Activated CD8-positive, alpha-beta memory T cell treated with anti-CD3 and anti-CD28 coated beads, Interleukin-2, amount 50 U/mL, for 4 hours (primary cell): ENCODE measurements at places on chromosomes 16 and 17.
A peak's percentile ranks its signal among the peaks of the same experiment; 100 is the strongest.

DNA sequence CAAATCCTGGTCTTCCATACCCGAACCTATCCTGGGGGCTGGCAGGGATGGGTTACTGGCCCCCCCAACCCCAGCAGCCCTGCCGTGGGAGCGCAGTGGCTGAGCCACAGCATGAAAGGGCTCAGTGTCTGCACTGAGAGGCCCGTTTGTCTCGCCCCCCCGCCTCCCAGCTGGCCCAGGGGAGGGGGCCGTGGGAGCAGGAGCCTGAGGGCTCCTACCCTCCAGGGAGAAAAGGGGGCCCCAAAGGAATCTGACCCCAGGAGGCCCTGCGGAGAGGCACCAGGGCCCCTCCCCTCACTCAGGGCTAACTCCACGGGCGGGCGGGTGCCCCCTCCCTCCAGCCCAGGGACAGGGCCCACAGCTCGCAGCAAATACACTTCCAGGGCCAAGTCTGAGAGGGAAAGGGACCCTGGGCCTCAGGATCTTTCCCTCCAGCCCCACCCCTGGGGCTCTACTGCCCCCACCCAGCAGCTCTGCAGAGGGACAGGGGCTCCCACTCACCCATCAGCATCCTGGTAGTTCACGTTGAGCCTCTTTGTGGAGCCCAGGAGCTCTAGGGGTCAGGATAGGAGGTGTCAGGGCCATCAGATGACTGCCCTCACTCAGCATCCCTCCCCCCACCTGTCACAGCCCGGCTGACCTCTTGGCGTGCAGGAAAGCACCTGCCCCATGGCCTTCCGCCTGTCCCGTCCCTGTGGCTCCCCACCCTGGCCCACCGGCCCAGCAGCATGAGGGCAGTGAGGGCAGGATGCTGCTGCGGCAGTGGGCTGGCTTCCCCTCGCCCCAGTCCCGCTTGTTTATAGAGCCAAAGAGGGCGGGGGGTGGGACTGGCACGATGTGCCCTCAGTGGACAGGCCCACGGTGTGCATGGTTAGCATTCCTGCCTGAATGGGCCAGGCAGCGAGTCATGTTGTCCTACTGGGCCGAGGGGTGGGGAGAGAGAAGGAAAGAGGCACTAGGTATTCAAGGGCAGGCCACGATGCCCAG, 7.3 kb downstream of the CASKIN2 start:
- no peak for DNase-seq

- DNase-seq: peak; percentile 51
Measured at GRCh38 chr17:74431568-74432423, at the start of gene GPRC5C. TSS of gene GPRC5C (plus strand) at chr17:74432088. CDS start at chr17:74439777, 7,689 bp downstream.

DNA sequence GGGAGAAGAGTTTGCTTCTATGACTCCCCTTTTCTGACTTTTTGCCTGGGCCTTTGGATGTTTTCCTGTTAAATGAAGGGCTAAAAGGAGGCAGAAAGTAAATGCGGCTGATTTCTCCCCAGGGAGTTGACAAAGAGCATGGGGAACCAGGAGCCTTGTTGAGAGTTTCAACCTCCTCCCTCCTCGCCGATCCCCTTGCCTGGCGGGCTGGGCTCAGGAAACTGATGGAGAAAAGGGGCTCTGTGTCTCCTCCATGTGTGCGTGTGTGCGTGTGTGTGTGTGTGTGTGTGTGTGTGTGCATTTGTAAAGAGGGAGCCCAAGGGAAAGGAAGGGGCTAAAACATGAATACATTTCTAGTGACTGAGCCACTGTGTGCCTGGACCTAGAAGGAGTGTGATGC, 94.5 kb downstream of the ZDHHC7 start:
- DNase-seq: no peak

DNA sequence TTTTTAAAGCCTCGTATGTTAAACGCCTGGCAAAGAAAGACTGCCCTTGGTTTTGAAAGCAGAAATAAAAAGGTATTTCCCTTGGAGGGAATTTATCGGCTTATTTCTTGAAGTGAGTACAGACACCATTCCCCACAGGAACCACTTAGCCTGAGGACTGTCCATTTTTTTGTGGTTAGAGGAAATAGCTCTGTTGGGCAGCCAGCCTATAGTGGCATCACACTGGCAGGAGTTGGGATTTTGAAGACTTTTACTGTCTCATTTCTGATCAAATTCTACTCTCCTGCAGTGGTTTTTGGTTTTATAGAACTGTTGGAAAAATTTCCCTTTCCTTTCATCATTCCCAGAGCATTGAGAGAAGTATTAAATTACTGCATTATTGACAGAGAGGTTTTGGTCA, 34.1 kb upstream of the CDC6 start:
- no peak for DNase-seq

GRCh38 chr16:16960785-16961184, 510.0 kb downstream of the XYLT1 start:
- DNase-seq: no peak

GRCh38 chr17:46154151-46154816, 38.9 kb downstream of the KANSL1 start:
- DNase-seq: no peak

DNA sequence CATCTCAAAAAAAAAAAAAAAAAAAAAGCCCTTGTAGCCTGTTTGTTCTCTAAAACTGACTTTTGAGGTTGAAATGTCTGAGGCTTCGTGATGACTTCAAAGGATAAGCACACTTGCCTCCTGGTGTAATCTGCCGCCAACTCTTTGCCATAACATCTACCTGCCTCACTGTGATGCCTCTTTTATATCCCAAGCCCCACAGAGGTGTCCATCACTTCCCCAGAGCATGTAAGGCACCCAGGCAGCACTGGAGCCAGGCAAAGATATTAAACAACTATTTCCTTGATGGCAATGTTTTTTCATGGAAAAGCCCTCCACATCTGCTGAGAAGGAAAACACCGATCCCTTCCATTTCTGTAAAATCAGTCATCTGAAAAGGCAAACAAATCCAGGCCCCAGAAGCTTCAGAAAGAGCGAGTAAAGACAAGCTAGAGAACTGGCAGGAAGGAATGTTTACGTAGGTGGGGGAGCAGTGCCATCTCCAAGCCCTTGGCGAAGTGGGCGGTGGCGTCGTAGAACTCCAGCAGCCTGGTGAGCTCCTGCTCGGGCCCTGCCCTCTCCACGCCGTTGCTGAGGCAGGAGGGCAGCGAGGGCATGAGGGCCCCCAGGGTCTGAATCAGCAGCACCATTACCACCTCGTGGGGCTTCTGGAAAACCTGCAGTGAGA, 28.6 kb downstream of the COG7 start:
- no peak for DNase-seq

- no peak for DNase-seq
Measured at GRCh38 chr17:48153691-48154358, 46.3 kb downstream of the SNX11 start.

- no peak for DNase-seq
Measured at GRCh38 chr17:7912927-7913524, 3.1 kb downstream of the RNF227 start.

DNA sequence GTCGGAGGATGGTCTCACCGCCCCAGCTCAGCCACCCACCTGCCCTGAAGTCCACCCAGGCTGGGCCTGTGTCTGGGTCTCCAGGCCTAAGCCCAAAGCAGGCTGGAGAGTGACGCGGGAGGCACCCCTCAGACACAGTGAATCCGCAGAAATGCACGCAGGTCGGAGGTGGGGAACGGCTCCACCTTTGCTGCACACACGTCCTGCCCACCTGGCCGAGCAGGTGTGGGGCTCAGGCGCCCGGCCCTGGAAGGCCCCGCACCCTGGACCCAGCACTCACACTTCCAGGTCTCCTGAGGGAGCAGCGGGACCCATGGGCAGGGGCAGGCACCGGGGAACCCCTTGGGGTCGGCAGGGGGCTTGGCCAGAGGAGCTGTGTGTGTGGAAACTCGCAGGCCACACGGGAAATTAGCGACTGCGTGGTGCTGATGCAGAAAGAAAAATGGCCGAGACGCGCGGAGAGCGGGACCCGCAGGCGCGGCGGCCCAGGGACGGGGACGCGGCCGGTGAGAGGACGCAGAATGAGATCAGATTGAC, 10.7 kb downstream of the CYBC1 start:
- DNase-seq: no peak

DNA sequence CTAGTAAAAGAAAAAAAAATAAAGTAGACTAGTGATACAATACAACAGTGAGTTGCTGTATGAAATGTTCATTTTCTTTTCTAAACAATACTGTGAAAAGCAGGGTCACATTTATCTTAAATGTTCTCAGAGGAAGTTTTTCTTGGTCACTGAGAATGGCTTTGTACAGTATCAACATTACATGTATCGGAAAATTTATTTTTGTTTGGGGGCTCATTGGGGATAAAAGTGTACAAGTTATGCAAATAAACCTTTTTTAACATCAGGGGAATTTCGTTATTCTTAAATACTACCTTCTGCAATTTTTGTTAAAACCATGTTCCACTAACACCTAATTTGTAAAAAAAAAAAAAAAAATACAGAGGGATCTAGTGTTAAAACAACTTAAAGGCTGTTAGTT, 8.7 kb upstream of the ZNF594 start:
- DNase-seq: no peak

- DNase-seq: no peak
Measured at GRCh38 chr17:40447806-40448205, 4.6 kb downstream of the IGFBP4 start.

DNA sequence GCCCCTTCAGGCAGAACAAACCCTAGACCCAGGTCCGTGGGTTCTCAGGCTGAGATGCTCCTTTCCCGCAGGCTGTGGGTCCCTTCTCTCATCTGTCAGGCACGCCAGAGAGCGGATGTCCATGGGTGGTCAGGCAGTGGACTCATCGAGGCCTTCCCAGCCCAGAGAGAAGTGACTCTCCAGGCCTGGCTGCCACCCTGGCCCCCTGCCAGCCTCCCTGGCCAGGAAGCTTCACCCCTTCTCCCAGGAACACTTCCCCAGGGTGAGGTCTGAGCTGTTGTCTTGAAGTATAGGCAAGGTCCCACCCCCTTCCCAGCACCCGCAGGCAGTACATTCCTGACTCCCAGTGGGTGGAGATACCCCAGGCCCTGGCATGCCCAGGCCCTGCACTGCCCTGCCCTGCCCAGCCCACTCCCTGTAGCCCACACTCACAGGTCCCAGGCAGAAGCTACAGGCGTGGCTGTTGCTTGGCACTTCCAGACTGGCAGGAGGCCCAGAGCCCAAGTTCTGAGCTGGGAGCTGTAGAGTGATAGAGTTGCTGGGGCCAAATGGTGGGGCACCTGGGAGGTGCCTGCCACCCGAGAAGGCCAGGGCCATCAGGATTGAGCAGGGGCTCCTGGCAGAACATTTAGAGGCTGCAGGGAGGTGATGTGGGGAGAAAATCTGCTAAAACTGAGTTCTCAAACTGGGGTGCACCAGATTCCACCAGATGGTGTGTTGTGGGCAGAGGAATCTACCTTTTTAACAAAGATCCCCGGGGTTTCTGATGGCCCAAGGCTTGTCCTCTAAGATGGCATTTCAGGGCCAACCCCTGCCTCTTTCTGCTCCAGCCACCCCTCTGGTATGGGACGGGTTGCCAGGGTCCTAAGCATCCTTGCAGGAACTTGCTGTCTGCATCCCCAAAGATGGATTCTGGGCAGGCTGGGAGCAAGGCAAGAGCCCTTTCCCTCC, 6.7 kb downstream of the ITGA3 start:
- no peak for DNase-seq

GRCh38 chr16:54193665-54194333, 92.8 kb downstream of the IRX3 start:
- no peak for DNase-seq

DNA sequence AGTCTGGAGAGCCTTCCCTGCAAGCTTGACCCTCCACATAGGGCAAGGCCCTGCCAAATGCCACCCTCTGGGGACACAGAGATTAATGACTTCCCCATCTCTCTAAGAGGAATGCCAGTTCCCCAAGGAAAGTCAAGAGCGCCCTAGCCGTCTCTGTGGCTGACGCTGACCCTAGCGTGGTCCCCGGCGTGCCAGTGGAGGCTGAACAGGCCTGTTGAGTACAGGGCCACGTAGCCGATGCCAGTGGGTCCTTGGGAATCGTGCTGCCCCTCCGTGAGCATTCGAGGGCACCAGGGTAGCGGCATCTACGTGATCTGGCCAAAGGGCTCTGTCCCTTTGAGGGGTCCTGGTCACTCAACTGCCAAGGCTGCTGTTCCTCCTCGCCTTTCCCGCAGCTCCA, 17.2 kb downstream of the TMEM204 start:
- DNase-seq: no peak

- peak; percentile 19 for DNase-seq
Measured at GRCh38 chr17:65278050-65278819, 141.1 kb downstream of the RGS9 start.

DNA sequence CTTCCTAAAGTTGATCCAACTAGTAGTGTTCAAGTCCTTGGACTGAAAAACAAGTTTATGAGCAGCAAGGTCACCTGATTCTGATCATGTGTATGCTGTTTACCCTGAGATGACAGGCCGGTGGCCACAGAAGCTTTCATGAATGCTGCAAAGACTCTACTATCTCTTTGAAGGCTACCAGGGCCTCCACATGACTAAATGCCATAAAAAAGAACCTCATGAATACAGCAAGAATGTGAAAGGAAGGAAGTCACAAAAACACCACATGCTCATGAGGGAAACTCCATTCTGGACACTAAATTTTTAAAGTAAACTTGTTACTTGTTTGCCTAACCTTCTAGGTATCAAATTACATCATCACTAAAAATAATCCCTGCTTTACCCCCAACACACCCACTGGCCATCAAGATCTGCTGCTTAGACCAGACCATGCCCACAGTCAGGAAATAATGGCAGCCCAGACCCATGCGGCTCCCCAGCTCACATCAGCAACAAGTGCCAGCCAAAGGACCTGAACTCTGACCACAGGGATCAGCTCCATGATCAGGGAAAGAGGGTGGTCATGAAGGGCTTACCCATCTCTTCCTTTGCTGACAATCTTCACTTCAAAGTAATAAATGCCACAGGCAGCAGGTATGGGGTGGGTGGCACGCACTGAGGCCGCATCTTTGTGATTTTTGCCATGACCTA, 1.4 kb downstream of the RANBP10 start:
- DNase-seq: no peak

GRCh38 chr16:88692861-88693260, 6.6 kb upstream of the SNAI3 start:
- no peak for DNase-seq

GRCh38 chr16:2086812-2087747, 39.3 kb downstream of the TSC2 start:
- DNase-seq: no peak

- DNase-seq: no peak
Measured at GRCh38 chr17:2042390-2042847, 597 bp downstream of the OVCA2 start.

DNA sequence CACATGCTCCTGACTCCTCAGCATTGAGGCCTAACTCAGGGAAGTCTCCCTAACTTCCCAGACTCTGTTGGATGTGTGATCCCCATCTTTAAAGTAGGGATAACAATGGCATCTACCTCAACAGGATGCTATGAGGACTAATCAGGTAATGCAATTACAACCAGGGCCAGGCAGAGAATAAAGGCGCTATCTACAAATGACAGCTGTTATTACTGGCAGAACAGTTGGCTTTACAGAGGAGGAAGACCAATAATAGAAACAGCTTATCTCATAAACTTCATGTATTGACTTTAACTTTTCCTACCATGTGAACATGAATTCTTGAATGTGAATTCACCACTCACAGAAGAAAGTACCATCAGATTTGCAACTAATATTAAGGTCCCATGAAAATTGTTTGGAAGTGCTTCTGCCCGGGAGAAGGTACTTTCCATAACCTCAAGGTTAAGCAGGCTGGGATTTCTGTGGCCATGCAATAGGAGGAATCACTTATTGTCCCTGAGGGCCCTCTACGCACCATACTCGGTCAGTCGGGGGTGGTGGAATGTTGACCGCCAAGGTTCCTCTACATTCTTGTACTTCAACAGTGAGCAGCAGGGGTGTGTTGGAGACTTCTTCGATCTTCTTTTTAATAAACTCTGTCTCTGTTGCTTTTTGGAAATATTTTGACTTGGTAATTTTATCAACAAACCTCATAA, 22.6 kb upstream of the ERN1 start:
- DNase-seq: no peak

GRCh38 chr17:32558997-32559650, 72.3 kb downstream of the CDK5R1 start:
- DNase-seq: no peak
